ENCODE measurements at places on chromosomes 4 and X.

- peak; percentile 44 for DNase-seq
These were observed 833.9 kb upstream of the PRKX start for GRCh38 chrX:4547213-4547836.

DNA sequence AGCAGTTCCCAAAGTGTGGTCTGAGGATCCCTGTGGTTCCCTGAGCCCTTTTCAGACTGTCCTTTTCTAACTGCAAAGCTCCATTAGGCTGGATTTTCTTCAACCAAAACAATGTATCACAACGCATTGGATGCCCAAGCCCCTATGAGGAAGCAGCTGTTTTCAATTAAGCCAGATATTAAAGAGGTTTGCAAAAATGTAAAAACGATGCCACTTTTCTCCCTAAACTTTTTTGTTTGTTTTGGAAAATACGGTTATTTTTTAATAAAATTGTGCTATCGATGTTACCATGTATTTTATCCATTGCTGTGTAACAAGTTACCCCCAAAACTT is 170.4 kb upstream of the BCOR start:
- DNase-seq, result no peak

GRCh38 chrX:78540171-78540570 is 119.0 kb downstream of the RTL3 start:
- DNase-seq, result peak; percentile 59

- DNase-seq, result peak; percentile 33
These were observed 1000.7 kb downstream of the STIM2 start for GRCh38 chr4:27861381-27861787.

GRCh38 chrX:2631743-2632532 is 59.2 kb upstream of the CD99 start:
- no peak for DNase-seq

GRCh38 chrX:16022580-16023200 is 100.7 kb upstream of the GRPR start:
- peak; percentile 11 for DNase-seq

- DNase-seq, result peak; percentile 81
These were observed 100.7 kb downstream of the EFNB1 start for GRCh38 chrX:68929332-68930150.

DNA sequence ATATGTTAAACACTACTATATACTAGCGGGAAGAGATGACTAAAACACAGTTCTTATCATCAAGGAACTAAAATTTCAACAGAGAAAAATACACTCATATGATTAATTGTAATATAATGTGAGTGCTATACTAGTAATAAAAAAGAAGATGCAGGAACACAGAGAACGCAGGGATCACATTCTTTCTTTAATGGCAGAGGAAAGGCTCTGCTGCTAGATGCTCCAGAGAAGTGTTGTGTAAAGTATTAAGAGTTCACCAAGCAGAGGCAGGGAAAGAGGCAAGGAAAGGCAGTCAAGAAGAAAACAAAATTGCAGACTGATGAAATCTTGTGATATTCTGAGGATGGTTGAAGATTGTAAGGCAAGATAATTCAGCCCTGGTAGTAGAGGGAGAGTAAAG is 394.7 kb downstream of the PDGFC start:
- peak; percentile 28 for DNase-seq

DNA sequence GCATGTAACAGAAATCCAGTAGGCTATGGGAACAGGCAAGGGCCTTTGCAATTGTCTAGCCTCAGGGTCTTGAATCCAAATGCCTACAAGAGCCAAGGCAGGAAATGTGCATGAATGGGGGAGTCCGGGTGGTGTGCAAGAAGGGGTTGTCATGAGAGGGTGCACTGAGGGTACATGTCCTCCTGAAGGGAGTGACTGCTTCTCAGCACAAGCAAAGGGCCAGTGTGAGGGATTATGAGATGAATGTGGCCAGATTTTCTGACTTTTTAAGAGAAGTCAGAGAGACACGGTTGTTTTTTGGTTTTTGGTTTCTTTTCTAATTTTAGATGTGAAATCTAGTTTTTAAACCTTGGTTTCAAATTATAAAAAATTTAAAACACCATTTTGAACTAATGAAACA is 76.5 kb upstream of the LSM6 start:
- DNase-seq, result no peak

- DNase-seq, result no peak
These were observed 110.4 kb downstream of the SLIT2 start for GRCh38 chr4:20362148-20362547.

DNA sequence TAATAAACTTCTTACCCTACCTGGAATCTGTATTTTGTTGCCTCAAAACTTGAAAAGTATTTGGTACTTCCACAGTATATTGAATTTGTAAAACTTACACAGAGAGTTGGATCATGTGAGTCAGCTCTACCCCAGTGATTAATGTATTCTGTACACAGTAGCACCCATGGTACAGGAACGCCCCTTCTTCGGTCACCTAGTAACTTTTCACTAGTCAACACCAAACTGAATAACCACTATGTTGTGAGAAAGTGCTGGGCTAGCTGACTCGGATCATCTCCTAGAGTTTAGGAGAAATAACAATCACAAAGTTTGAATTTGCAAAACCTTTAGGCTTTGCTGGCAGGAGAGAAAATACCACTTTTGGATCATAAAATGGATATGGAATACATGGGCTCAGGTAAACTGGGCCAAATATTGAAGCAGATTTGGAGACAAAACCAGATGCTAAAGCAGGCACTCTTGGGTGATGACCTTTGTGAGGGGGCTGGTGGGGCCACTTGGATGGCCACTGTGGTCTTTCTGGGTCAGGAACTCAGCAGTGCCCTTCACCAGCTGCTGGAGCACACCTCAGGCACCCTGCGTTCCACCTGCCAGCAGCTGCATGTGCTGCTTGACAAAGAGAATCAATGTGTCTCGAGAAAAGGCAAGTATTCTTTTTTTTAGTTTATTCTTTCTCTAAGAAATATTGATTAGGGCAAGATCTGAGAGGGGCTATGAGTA is at the start of gene DTHD1:
DTHD1 (plus strand) TSS at position 233 of the 723 bp plus-strand sequence; CDS start at position 376, 143 bp downstream.
- no peak for DNase-seq

DNA sequence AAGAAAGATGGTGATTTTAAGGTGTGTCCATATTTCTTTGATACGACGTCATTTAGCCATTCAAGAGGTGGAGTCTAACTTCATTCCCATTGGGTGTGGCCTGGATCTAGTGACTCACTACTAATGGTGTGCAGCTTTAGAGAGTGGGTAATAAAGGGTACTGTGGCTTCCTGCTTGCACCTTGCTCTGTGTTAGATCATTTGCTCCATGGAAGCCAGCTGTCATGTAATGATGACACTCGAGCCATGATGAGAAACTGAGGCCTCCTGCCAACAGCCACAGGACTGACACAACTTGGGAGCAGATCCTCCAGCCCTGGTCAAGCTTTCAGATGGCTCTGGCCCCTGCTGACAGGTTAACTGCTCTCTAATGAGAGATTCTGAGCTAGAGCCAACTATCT is 82.0 kb downstream of the UNC5C start:
- no peak for DNase-seq

GRCh38 chr4:67131224-67131623 is 414.1 kb downstream of the CENPC start:
- DNase-seq, result peak; percentile 3

GRCh38 chr4:162164906-162165510 is 1.2 kb upstream of the FSTL5 start:
- no peak for DNase-seq

- peak; percentile 71 for DNase-seq
These were observed 98.4 kb downstream of the ZNF827 start for GRCh38 chr4:145840162-145840768.

DNA sequence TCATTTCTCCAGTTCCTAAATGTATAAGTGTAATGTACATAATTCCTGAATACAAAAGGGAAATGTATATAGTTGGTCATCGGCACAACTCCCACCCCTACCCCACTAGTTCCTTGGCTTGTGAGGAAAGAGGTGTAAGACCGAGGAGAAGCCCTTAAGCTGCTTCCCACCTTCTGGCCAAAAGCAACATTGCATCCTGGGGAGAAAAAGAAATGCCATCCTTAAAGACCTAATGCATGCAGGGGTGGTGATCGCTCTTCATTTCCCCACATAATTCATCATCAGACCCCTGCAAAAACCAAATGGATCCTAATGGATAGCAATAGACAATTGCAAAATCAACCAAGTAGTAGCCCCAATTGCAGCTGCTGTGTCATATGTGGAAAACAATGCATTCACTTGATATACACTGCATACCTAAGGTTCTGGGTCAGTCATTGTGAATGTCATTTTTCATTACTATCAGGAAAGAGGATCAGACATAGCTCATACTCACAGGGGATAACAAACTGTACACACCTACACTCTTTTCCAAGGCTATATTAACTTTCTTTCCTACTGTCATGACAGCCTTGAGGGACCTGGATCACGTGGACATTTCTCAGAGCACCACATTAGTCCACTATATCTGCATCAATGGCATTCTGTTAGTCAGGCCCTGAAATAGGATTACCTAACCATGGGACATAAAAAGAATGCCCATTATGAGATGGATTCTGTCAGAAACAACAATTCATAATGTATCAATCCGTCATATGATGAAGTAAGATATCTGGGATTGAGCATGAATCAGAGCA is 31.7 kb upstream of the NFXL1 start:
- no peak for DNase-seq

- no peak for DNase-seq
These were observed 1.3 kb downstream of the NOP14 start for GRCh38 chr4:2961811-2962441.

DNA sequence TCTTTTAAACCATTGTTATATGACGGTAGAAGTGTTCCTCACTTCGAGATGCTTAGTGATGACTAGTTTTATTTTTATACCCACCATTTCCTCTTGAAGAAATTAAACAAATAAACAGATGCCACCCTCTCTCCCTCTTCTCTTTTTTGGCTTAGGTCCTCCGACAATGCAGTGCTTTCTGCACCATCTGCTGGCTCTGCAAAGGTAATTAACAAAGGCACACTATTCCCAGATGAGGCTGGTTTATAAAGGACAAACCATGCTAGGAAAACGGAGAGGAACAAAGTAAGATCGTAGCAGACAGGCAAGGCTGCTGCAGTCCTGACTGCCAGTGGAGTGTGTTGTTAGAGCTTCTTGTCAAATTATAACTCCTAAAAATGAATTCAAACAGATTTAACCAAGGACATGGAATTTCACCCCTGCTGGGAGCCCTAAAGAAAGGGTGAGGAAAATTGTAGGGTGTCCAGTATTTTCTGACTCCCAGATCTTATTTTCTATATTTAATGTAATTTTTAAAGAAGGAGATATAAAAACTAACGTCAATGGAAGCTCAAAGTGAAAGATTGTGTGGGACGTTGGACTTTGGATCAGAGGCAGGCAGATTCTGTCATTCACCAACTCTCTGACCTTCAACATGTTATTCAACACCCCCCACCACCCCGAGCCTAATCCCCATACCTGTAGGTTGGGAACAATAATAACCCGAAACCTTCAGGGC is 142.1 kb downstream of the CPEB2 start:
- no peak for DNase-seq

DNA sequence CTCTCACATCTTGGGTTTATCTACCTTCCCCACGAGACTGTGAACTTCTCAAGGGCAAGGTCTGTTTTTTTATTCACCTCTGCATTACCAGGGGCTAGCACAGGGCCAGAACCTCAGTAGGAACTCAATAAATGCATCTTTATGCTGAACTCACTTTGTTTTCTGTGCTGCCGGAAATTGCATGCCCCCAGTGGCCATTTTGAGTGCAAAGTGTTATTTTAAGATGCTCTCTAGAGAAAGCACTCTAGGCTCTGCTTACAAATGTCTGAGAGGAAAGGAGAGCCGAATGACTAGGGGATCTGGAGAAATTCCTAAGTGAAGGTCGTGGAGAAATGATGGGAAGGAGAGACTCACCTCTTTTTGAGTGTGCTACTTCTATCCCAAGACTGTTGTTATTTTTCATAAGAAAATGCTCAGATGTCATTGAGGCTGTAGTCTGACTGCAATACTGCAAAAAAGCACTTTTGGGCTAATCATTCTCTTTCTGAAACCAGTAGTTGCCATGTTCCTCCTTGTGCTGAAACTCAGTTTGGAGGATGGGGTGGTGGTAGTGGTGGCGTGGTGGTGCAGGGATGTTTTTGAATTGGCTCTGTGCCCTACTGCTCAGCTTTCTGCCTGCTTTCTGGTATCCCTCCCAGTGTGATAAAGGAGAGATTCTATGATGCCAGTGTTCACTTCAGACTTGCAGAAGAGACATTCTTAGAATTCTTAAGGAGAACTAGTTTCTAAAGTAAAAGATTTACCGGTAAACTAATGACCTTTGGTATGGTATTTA is 41.3 kb downstream of the DOCK11 start:
- DNase-seq, result peak; percentile 49

DNA sequence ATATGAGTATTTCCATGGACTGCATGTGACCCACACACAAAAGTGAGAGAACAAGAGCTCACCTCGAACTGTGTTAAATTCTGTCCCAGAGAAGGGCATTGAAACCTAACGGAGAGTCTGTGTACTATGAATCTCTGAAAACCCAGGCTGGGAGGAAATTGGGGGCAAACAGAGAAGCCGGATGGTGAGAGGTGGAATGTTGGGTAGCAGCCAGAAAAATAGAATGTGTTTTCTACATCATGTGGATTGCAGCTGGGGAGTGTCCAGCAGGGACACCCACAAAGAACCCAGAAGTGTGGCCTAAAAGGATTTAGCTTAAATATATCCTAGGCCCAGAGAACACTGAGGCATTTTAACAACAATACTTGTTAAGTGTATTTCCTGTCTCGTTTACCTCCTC is 38.6 kb downstream of the MND1 start:
- peak; percentile 29 for DNase-seq

- peak; percentile 44 for DNase-seq
These were observed 626 bp downstream of the YTHDC1 start for GRCh38 chr4:68349279-68349648.

GRCh38 chr4:120034913-120035312 is 31.7 kb downstream of the MAD2L1 start:
- DNase-seq, result no peak

DNA sequence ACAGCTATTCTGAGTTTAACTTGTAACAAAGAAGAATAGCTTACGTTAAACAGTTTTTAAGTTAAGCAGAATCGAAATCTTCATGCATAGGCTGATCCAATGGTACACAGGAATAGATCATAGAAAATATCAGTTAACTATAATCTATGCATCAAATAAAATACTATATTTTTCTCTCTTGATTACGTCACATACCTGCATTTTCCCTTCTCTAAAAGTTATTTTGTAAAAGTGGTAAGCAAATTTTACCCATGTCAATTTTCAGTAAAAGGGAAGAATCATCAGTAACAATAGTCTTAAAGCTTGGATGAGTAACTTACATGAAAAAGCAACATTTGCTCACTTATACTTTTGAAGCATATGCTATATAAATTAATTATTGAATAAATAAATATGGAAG is 692.4 kb downstream of the FAT4 start:
- DNase-seq, result no peak

- no peak for DNase-seq
These were observed 65.0 kb upstream of the DDX60 start for GRCh38 chr4:168383510-168383909.

- no peak for DNase-seq
These were observed 70.0 kb upstream of the FRG1 start for GRCh38 chr4:189870511-189871234.

DNA sequence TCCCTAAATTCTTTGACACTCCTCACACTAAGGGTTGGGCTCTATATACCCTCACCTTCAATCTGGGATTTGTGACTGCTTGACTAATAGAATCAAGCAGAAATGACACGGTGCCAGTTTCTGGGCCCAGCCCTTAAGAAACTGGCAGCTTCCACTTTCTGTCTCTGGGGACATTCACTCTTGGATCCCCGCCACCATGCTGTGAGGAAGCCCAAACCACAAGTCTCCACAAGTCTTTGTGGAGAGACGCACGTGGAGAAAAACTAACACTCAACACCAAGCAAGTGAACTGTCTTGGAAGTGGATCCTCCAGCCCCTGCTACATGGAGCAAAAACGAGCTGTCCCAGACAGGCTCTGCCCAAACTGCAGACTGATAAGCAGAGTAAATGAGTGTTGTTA is 1.1 kb upstream of the EDNRA start:
- DNase-seq, result peak; percentile 95

Measured in cardiac fibroblast (primary cell).